ENCODE measurements at places on chromosomes 12 and 14.

DNA sequence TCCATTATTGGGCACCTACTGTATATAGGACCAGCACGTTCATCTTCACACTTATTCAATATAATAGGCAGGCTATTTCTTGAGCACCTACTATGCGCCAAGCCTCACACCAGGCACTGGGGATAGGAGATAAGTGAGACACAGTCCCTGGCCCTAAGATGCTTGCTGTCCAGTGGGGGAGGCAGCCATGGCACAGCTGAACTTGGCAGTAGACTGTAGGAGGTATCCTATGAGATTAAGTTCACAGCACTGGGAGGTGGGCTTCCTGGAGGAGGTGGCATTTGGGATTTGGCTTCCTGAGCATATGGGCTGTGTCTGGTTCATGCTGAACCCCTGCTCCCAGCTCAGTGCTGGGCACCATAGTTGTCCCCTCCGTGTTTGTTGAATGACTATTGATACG is 65.1 kb downstream of the MVK start:
- no peak for DNase-seq

DNA sequence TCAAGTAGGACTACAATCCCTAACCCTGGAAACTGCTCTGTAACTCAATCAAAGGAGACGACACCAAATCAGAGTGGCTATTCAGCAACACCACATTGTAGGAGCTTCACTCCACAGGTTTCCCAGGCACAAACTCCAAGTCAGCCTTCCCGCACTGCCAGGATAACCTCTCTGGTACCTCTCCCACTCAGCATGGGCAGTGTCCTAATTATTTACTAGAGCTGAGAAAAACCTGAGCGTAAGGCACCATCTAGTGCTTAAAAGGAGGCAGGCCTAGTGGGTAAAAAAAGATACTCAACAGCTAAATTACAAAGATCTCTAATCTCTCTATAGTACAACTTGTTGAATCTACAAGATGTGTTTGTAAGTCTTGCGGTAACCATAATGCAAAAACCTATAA is 36.1 kb downstream of the PARP11 start:
- DNase-seq, result no peak

GRCh38 chr12:74791365-74791764 is 253.7 kb downstream of the ATXN7L3B start:
- no peak for DNase-seq

GRCh38 chr14:22384167-22384549 is 204.9 kb downstream of the DAD1 start:
- no peak for DNase-seq

DNA sequence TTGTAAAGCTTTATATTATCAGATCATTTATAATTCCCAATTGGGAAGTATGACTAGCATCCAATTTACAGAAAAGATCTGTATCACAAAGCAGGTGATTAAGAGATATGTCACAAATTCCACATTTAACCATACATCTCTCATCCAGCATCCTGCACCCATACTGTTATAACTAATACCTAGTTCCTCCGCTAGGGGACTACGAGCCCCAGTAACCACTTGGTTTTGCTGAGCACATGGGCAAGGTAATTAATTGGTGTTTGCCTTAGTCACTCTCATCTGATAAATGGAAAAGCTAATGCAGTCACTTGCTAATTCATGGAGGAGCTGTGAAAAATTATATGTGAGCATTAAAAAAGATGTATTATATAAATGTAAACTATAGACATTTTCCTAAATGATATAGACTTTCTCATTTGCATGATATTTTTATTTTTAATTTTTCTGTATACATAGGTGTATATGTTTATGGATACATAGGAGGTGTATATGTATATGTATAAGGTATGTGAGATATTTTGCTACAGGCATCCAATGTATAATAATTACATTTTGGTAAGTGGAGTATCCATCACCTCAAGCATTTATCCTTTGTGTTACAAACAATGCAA is 1031.8 kb downstream of the GALC start:
- no peak for DNase-seq

DNA sequence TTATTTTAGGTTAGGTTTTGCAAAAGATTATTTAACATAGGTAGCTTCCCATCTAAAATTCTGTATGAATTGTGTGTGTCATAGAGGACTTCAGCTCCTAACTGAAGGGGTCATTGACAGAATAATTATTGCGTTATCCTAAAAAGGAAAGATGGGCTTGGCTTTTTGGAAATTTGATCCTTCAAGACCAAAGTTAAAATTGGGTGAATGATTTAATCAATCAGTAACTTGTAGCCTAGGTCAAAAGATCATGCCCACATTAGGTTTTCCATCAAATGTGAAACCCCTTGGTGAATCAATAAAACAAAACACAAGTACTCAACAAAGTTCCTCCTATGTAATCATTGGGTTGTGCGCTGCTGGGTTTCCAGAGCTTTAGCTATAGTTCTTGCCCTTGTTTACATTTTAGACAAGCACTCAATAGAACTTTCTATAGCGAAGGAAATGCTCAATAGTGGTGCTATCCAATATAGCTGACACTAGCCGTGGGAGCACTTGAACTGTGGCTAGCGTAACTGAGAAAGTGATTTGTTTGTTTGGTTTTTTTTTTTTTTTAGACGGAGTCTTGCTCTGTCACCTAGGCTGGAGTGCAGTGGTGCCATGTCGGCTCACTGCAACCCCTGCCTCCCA is 37.6 kb upstream of the ARHGAP5 start:
- DNase-seq, result no peak

DNA sequence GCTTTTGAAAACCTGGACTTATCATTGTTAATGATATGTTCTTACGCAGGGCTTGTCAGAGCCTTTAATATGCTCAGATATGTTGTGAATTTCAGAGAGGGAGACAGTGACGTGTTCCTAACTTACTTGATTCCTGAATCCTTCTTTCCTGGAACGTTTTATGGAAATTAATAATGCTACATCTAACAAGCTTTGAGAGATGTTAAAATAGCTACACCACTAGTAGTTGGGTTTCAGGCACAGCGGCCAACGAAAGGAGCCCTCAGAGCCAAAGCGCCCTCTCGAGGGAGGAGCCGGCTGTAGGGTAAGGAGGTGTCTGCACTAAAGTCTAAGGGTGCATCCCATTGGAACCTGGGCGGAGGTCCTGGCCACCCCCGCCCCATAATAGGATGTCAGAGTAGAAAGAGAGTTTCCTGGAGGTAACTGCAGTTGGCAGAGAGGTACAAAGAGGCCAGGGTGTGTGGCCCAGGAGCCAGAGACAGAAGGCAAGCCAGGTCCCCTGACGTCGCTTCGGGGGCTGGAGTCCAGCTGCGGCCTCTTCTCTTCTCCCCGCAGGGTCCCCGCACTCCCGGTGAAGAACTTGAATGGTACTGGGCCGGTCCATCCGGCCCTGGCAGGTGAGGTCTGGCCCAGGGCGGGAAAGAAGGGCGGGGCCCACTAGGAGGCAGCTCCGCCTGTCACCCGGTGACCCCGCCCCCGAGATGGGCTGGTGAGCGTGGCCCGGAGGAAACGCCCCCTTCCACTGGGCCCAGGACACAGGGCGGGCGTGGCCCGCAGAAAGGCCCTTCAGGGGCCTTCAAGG is 36.3 kb downstream of the DTX1 start:
- DNase-seq, result no peak

- DNase-seq, result no peak
Measured at GRCh38 chr14:58297412-58297761, 968 bp upstream of the ARID4A start.

GRCh38 chr14:72942934-72943333 is 16.7 kb downstream of the DCAF4 start:
- DNase-seq, result no peak

GRCh38 chr14:69014829-69015259 is 35.7 kb upstream of the ACTN1 start:
- no peak for DNase-seq

GRCh38 chr12:4417455-4417854 is 28.2 kb downstream of the FGF6 start:
- DNase-seq, result no peak

DNA sequence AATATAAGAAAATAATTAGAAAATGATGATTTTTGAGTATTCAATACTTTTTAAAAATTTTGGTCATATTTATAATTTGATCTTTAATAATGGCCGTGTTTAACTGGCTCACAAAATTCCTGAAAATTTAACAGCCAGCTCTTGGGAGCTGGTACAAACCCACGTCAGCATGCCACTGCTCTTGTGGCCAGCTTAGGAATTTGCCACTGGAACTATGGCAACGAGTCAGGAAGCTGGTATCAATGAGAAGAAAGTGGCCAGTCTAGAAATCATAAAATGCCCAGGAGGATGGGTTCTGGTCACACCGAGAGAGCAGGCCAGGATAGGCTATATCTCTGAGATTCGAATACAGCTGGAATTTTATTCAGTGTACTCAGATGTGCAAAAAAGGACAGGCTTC is 72.2 kb upstream of the PLEKHG3 start:
- DNase-seq, result no peak

DNA sequence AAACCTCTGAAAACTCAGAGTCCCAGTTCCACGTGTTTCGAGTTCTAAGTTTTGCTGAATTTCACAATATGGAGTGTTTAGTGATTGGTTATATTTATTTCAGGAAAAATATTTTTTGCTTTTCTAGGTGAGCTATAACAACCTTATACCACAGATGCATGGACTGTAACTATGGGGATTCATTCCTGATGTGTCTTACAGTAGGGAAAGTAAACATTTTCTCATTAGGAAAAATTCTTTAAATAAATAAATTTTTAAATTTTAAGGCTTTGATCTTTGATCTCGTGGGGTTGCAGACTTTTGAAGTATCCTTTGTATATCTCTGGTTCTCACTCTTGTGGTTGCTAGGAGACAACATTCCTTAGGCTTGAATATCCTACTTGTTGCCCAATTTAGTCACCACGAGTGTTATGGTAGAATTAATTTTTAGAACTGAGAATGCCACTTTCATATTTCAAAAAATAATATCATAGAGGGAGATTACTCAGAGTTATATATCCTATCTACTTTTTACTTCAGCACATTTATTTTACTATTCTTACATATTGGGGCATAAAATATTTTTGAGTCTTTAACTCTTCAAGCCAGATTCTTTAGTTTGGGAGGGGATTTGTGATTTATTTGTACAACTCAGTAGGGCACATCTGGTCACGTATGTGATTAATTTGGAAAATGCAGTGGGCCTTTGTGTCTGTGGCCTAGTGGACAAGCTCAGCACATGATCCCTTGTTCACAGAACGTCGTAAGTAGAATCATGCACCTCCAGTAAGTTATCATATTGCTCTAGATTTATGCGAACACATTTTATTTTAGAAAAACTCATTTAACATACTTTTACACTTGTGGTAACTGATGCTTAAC is 224.0 kb downstream of the TTC6 start:
- no peak for DNase-seq

- no peak for DNase-seq
Measured at GRCh38 chr12:93266-94005, 26.9 kb downstream of the IQSEC3 start.

DNA sequence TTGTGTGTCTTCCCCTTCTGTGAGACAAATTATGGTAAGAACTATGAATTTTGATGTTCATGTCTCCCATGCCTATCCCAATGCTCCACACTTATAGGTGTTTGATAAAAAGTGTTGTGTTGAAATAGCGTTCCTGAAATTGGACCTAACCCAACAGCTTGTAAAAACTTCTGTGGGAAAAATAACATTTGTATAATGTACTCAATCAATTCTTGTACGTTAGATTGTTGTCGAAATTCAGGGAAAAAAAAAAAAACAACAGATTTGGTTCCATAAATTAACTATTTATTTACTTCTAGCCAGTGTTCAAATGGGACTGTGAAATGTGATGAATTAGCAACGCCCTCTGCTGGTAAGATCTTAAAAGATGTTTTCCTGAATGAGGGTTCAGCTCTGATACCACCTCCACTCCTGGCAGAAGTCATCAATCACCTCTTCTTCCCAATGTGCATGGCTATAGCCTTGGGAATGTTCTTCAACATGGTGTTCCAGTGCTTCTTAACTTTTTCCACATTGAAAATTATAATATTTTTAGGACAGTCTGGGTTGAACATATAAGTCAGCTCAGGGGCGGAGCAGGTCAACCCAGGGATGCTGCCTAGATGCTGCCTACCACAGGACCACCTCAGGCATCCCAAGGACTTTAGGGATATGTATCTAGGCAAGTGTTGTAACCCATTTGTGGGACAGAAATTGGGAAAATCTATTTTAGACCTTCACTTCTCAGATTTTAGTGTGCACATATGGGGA is 170.6 kb downstream of the OTOGL start:
- DNase-seq, result no peak

GRCh38 chr14:50954811-50955372 is 10.6 kb upstream of the PYGL start:
- no peak for DNase-seq

- DNase-seq, result no peak
Measured at GRCh38 chr12:104588047-104588920, 131.5 kb downstream of the CHST11 start.

- DNase-seq, result no peak
Measured at GRCh38 chr14:71487941-71488340, 444.3 kb upstream of the RGS6 start.

GRCh38 chr14:55243386-55243785 is 27.8 kb upstream of the FBXO34 start:
- no peak for DNase-seq

GRCh38 chr12:7788294-7788660 is 925 bp upstream of the NANOG start:
- no peak for DNase-seq

DNA sequence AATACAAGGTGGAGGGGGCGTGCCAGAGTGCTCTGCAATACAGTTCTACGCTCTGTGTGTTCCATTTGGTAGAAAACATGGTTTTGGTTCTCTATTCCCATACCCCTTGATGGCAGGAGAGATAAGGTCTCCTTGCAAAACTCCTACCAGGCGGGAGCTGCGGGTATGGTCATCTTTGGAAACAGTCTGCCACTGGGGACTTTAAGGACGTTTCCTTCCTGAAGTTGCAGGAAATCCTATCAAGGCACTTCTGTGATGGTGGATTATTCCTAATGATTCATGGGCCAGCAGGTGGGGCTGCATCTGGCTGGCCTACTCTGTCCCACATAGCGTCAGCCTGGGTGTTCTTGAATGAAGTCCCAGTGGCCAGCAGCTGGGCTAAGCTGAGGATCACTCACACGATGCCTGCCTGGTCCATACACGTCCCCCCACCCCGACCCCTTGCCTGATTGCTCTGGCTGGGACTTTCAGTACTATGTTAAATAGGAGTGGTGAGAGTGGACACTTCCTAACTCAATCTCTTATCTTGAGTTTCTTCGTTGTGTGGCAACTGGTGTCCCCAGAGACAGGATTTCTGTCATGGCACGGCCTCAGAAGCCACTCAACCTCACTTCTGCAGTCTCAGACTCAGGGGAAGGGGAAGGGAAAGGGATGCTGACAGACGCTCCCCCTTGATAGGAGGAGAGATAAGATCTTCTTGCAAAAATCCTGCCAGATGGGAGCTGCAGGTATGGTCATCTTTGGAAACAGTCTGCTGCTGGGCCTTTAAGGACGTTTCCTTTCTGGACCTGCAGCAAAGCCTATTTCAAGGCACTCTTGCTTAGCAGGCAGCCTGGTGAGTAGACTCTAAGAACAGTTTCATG is 61.0 kb upstream of the FKBP4 start:
- DNase-seq, result no peak

Measured in NCI-H2107 (cell line).